ENCODE measurements at places on chromosomes 2 and 18.

GRCh38 chr18:25164848-25165811 lies 186.8 kb downstream of the ZNF521 start:
- DNase-seq = no peak

- DNase-seq = no peak
These were observed 344.8 kb downstream of the MTX2 start for GRCh38 chr2:176614049-176614448.

DNA sequence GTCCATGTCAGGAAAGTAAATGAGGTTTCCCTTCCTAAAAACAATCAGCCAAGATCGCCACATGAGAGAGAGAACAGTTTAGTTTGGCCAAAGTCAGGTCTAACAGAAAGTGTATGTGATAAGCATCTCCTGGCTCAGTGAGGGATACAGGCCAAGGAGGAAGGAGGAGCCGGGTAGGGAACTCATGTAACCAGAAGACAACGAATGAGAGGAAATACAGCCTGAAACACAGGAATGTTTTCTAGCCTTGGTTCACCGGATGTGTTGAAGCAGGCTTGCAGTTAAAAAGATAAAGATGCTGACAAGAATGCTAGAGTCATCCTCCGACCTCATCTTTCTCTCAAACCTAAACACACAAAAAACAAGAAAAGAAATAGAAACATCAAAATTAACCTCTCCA lies 283.9 kb upstream of the SIX2 start:
- DNase-seq = no peak

DNA sequence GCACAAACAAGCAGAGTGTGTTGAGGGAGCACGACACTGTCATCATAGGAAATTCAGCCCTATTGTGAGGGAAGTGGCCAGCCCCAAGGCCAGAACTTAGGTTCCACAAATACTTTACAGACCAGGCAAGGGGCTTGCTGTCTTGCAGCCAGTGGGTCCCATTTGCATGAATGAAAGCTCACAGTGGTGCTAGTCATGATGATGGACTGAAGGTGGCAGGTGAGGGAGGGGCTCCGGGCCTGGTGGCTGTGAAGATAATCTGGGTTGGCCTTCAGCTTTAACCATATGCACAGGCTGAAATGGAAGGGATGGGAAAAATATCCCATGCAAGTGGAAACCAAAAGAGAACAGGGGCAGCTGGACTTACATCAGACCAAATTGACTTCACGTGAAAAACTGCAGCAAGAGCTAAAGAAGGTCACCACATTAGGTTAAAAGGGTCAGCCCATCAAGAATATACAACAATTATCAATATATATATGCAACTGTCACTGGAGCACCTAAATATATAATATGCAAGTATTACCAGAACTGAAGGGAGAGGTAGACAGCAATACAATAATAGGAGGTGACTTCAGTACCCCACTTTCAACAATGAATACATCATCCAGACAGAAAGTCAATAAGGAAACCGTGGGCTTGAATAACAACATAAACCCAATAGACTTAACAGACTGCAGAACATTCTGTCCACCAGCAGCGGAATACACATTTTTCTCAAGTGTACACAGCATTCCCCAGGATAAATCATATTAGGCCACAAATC lies 39.6 kb downstream of the DCDC2C start:
- no peak for DNase-seq

GRCh38 chr18:907885-908757 lies 3.5 kb downstream of the ADCYAP1 start:
- no peak for DNase-seq

DNA sequence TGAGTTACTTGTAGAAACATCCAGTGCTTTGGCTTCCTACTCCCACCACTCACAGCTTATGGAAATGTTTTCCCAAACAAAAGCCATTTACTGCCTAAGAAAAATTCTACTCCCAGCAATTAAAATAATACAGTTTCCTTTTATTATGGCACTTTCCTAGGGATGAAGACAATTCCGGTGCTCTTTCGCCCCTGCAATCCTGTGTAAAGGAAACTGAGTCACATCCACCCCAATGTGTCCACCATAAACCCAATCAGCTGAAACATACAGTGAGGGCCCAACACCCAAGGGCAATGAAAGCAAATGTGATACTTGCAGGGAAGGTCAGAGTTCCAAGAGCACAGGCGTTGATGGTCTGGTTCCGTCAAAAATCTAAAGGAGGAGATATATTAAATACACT lies 62.0 kb upstream of the ST3GAL5 start:
- no peak for DNase-seq

DNA sequence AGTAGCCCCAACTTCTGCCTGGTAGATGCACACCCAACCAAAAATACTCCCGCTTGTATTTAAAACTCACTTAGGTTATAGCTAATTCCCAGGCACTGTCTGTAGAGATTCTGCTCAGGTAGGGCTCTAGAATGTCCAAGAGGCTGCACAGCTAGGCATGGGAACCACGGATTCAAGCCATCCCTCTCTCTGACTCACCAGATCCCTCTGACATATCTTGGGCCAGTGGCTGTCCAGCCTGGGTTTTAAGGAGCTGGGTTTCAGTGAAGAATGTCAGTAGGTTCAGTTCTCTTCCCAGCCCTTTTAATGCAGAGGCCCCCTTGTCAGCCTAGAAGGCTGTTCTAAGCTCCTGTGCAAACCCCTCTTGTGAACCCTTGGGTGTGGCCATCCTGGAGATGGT lies 15.9 kb upstream of the IL1R1 start:
- no peak for DNase-seq

DNA sequence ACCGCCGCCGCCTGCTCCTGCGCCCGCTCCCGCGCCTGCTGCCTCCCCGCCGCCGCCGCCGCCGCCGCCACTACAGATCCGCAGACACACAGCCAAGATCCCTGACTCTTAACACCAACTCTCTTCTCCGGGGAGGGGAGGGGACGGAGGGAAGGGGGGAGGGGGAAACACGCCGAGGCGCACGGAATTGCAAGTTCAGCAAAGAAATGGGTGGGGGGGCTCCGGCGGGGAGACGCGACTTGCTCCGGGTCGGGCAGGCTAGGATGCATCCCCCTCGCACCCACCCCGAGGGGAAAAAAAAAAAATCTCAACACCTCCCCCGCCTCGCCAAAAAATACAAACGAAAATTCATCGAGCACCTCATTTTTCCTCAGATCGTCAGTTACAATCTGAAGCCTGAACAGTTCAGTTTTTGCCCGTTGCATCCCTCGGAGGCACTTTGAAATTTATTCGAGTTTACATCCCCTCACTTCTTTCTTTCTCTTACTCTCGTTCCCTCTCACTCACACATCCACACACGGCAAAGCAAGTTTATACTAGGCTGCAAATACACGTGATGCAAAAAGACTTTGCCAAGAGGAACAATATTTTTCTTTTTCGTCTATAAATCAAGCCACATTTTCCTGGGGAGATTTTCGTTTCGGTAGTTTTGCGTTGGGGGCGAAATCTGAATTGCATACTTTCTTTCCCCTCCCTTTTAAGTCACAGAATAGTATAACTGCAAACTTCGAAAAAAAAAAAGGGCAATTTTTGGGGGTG lies at the start of gene TCF4:
TCF4 (minus strand) TSS at position 82 of the 759 bp plus-strand sequence. CDS start 1,076 bp downstream, outside the sequence.
- DNase-seq = peak; percentile 41

DNA sequence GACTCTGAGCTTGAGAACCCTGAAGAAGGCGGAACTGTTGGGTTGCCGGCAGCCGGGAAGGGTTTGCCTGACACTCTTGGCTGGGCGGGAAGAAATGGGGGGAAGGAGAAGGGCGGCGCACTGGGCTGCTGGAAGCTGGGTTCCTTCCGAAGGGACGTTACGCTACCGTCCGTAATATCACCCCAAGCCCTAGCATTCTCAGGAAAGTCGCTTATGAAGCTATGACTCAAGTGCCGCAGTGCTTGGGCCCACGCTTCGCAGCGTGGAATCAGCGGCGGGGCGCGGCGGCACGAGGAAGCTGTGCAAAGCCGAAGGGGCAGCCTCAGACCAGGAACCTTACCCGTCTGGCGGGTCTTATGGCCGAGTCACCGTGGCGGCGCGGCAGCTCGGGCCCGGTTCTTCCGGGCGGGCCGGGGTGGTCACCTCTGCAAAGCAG lies 50.2 kb upstream of the SIGLEC15 start:
- peak; percentile 70 for DNase-seq

GRCh38 chr2:20515290-20516220 lies 68.7 kb downstream of the RHOB start:
- DNase-seq = no peak

DNA sequence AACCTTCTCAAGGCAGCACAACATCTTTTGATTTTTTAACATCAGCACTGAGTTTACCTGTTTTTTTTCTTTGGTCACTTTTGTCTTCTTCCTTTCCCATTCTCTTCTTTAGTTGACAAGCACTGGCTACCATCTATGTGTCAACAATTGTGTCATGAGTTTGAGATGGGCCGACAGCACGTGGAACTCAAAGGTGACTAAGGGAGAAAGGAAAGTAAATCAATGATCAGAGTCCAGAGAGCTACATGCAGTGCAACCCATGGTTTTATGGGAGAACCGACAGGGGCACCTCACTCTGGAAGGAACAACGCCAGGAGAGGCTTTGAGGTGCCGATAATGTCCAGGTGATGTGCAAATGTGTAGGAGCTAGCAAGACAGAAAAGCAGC lies 755.5 kb downstream of the RNF144A start:
- no peak for DNase-seq

DNA sequence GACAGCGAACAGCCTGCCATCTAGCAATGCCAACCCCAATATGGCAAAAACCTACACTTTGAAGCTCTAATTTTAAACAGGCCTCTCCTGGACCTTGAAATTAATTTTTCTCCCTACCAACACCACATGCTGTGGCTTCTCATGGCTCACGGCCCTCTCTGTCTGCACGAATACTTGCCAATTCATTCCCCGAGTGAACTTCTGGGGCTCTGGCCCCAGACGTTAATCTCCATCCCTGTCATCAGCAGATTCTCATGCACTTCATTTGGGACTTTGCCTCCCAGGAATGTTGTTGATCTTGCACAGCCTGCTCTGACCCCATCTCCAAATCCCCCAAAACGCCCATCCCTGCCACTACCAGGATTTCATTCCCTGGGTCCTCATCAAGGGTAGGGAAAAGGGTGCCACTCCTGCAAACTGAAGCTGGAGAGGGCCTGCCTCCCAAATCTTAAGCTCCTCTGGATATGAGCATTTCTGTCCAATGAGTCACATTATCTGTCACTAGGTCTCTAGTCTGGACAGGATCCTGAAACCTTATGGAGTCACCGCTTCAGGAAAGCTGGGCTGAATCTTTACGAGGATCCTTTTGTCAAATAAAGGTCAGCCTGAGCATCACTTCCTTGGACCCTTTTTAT lies 10.4 kb downstream of the FIGLA start:
- DNase-seq = no peak

DNA sequence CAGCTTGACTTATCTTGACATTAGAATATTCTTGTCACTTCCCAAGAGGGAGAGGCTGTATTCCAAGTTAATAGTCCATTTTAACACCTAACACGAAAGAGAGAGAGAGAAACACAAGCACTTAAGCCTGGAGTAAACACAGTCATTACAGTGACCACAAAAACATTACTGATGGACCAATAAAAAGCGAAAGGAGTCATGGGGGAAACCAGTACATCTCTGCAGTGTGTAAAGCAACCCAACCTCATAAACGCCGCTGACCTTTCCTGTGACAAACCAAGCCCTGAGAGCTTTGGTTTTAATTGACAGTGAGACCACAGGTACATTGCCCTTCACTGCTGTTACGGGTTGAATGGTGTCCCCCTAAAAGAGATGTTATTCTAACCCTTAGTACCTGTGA lies 78.3 kb downstream of the SMAD4 start:
- DNase-seq = no peak

GRCh38 chr2:67130531-67131256 lies 266.4 kb upstream of the ETAA1 start:
- DNase-seq = no peak

- DNase-seq = no peak
These were observed 9.0 kb downstream of the SP140L start for GRCh38 chr2:230335864-230336506.

DNA sequence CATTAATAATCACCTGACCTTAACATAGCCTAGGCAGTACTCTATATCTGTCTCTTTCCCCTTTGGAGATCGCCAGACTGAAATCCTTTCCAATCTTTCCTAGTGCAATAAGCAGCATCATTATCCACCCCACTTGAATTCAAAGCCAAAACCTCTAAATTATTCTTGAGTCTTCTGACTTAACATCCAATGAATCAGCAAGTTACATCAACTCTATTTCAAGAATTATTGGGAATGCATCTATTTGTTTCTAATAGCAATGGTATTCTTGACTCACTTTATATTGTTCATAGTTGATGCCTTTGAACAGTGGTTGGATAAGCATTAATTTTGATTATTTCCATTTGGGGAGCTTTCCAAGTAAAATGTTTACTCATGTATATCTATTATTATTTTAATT lies 144.8 kb downstream of the ZNF804A start:
- no peak for DNase-seq

GRCh38 chr2:69780921-69781320 lies 39.0 kb downstream of the ANXA4 start:
- DNase-seq = no peak

DNA sequence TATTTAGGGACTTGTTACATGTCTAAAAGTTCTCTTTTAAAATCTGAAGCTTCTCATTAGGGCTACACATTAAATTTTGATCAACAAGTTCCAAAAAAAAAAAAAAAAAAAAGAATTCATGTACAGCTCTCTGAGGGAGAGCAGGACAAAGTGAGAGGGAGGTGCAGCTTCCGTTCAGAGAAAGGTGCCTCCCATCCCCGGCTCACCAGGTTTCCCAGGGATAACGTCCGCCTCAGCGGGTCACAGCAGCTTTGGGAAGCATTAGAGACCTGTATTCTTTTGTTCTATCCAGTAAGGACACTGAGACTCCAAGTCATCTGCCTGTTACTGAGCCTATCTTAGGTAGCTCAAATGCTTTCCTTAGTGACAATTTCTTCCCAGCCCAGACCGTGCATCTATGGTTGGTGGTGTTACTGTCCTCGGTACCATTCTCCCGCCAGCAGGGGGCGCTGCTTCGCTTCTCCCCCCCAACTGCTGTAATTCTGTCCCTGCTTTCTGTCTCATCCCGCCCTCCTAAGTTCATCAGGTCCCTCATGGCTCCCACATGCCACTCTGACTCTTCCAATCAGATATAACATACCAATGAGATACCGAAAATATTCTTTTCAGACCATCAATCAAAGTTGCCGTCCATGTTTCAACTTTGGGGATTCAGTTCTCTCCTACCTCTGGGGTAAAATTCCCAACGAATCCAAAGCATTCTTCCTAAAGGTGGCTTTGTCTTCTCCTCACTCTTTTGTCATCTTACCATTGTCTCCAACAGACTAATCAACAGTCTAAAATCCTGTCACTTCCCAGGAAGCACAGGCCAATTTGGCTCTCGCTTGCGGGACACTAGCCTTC lies 466.5 kb downstream of the METTL4 start:
- DNase-seq = no peak
